ENCODE measurements at places on chromosomes 12 and 14.

DNA sequence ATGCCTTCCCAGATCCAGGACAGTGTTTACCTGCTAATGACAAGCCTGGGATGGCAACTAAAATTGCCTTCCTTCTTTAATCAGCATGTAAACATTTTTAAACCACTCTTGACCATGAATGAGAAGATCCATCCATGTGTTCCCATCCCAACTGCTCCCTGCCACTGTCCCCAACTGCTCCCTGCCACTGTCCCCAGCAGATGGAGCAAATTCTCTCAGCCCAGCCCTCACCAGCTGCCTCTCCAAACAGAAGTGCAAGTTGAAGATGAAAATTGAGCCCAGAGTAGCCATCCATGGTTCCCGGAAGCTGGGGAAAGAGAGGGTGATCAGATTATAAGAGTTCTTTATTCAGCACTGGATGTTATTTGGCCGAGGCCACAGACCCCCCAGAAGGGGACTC, 133.1 kb downstream of the SLC15A4 start:
- no peak for DNase-seq

GRCh38 chr14:20675669-20676068, 8.7 kb upstream of the RNASE4 start:
- no peak for DNase-seq

- no peak for DNase-seq
These were observed 149.4 kb downstream of the CAPZA3 start for GRCh38 chr12:18887368-18887767.

- DNase-seq = no peak
These were observed 60.2 kb downstream of the PRKCH start for GRCh38 chr14:61381553-61381952.

DNA sequence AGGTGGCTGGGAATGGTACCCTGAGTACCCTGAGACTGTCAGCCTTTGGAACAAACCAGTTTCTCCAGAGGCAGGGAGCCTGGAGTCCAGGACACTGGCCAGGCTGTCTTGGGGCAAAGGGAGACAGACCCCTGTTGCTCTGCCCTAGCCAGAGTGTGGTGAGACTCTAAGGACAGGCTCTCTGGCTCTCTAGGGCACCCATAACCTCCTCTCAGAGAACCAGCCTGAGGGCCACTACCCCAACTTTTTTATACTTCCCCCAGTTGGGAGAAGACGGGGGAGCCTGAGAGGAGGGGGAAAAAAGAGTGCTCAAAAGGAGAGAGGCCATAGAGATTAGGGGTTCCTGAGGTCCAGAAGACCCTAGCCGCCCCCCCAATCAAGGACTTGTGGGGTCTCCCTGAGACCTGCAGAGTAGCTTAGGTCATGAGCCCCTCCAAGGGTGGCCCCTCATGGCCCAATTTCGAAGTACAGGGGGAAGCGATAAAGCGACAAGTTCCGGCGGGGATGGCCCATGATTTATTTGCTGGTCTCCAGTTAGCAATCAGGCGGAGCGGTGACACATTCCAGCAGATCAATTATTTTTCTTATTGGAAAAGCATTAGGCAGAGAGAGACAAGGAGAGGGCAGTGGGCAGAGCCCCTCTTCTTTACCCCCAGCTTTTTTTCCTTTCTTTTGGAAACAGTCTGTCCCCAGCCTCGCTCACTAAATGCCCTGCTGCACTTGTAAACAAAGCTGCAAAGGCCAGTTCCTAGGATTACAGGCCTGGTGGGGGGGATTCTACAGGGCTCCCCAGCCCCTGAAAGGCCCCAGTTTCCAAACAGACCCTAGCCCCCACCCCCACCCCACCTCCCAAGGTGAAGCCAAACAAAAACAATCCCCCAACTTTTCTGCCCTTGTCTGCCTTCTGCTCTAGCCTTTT, 1.5 kb downstream of the HOXC8 start:
- no peak for DNase-seq

DNA sequence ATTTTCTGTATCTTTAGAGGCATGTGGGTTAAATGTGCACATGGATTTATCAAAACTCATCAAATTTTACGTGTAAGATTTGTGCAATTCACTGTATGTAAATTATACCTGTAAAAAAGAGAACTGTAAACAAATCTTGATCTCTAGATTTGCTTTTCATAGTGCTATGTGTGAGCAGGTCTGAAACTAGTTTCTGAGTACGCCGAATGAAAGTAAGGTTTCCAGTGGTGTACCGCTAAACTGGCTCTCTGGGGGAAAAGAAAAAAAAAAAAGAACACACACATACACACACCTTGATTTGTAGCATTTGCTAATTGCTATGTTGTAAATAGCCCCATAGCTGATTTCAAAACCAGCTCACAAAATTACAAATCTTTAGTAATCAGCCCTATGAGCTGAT, 8.6 kb upstream of the SLC41A2 start:
- DNase-seq = no peak
